ENCODE measurements at places on chromosomes 5 and 9.

DNA sequence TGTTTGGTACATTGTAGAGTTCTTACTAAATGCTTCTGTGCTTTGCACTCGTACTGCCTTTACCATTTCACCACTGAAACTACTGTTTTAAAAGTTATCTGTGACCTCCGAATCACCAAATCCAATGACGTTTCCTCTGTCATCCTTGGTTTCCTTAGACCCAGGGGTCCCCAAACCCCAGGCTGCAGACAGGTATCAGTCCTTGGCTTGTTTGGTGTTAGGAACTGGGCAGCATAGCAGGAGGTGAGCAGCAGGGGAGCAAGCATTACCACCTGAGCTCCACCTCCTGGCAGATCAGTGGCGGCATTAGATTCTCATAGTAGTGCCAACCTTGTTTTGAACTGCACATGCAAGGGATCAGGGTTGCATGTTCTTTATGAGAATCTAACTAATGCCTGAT, 26.8 kb upstream of the APC start:
- no peak for DNase-seq

DNA sequence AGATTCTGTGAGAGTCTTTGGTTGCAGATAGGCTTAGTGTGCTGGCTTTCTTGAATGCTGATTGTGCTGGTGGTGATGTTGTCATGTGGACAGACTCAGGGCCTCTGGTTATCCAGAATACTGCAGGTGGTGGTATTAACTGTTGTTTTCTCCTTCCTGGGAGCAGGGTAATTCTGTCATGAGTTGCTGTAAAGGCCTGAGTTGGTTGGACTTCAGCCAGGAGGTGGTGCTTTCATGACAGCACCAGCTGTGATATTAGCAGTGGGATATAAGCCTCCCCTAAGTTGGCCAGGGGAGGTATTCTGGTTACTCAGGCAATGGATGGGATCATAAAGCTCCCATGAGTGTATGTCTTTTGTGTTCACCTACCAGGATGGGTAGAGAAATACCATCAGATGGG, 16.4 kb upstream of the RNF180 start:
- DNase-seq, result no peak

GRCh38 chr5:173745123-173745522, 128.7 kb upstream of the BOD1 start:
- no peak for DNase-seq

- DNase-seq, result no peak
Measured at GRCh38 chr9:129627556-129628440, 1.8 kb downstream of the NTMT1 start.

- no peak for DNase-seq
Measured at GRCh38 chr5:111742177-111742994, 14.6 kb downstream of the NREP start.

- no peak for DNase-seq
Measured at GRCh38 chr5:38557308-38557710, 863 bp upstream of the LIFR start.

DNA sequence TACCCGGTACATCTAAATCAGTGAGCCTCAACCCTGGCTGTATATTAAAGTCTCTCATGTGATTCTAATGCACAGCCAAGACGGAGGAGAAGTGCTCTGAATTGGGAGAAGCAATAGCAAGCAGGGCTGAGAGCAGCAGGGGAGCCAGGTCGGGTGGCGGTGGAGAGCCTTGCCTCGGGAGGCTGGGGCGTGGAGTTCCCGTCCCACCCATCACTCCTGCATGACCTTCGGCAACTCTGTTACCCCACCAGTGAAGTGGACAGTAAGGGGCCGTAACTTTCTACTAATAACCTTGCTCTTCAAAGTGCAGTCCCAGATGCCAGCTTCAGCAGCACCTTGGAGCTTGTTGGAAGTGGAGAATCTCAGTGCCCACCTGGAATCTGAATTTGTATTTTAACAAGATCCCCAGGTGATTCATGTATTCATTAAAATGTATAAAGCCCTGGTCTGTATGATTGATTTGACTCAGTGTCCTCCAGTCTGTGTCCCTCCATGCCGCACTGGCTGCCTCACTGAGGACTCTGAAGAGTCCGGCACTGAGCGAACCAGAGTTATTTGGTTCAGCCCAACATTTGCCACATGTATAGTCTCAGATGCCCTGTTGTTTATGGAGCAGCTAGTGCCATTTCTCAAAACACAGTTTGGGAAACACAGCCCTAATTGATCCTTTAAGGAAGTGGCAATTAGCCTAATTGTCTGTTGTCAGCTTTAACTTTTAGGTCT, 6.5 kb downstream of the ERGIC1 start:
- DNase-seq, result no peak

DNA sequence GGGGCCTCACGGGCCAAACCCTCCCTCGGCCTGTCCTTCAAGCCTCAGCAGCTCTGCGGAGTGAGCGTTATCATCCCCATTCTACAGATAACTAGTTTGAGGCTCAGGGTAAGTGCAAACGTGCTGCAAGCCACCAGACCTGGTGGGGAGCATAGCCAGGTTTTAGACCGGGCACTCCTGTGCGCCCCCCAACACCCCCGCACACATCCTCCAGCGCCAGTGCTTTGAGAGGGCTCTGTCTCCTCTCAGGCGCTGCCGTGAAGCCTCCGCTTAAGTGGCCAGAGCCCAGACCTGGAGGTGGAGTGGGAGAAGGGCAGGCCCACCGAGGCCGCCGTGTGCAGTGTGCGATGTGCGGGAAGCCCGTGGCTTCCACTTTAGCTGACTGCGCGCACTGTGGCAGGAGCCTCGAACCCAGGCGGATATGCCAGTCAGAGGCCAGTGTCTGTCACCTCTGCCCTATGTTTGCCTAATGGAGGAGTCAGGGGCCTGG, 1.6 kb upstream of the MGAT1 start:
- DNase-seq, result no peak

GRCh38 chr5:175654339-175654738, 3.5 kb upstream of the HRH2 start:
- DNase-seq, result no peak

DNA sequence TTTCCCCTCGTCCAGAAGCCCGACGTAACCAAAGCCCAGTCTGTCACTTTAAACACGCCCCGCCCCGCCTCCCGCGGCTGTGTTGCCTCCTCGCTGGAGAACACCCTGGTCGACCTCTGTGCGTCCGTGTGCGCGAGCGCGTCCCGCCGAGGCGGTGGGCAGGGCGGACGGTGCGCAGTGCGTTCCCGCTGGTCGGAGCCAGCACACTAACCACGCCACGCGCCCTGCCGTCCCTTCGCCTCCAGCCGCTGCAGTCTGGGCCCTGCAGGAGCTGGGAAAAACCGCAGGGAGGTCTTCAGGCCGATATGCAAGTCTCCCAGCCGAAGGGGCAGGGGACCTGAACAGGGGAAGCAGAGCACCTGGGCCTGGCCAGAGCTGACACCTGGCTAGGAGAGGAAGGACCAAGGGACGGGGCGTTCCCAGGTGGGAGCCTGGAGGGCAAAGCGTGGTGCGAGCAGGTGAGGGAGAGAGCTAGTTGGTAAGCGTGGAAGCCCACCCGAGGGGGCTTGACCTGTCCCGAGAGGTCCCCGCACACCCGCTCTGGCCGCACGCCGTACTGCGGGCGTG, 1.3 kb upstream of the PHPT1 start:
- no peak for DNase-seq

- no peak for DNase-seq
Measured at GRCh38 chr9:21974722-21975409, 19.3 kb downstream of the CDKN2A start.

- DNase-seq, result no peak
Measured at GRCh38 chr5:177510567-177511053, 984 bp upstream of the DOK3 start.

GRCh38 chr5:133048993-133049725, 2.7 kb upstream of the HSPA4 start:
- DNase-seq, result no peak

DNA sequence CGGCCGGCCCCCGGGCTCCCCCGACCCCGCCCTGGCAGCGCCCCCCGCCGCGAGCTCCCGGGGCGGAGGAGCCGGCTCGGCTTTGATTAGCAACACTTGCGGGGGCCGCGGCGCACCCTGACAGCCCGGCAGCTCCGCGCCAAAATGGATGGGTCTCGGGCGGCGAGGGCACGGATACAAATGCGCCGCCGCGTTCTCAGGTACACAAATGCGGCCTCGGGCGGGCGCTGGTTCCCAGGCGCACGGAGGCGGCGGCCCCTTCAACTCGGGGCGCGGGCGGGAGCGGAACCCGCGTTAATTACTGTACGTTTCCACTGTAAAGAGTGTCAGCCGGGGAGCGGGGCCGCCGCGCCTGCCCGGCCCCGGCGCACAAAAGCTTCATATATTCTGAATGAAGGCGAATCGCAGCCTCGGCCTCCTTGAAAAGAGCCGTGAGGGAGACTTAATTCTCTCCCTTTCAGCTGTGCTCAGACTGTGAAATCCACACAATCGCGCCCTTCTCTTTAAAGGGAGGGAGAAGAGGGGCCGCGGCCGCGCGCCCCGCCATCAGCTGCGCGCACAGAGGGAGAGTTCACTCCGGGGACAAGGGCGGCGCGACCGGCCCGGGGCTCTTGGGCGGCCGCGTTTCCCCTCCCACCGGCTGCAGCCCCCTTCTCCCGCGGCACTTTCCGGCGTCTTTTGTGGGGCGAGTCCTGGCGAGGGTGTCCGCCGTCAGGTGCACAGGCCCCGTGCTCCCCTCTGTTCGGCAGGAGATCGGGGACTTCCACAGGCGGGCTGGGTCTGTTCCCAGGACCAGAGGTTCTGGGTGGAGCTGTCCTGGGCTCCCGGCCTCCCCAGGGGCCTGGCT, 27.0 kb downstream of the MSX2 start:
- DNase-seq, result no peak

DNA sequence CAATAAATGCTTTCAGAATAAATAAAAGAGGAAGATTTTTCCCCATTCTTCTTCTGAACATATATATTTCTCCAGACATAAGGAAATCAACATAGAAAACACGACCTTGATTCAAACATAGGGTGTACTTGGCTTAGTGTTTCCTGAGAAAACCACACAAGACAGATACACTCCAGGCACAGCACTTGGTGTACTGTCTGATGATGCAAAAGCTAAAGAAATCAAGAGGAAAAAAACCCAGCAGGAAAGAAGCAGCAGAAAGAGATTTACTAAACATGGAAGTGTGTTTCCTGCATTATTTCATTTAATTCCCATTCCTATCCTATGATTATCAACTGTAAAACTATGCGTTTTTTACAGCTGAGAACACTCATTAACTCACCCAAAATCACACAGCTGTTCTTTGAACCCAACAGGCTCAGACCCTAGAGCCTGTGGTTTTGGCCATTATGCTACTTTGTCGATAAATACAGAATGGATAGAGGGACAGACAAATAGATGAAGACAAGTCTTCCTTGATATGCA, 46.1 kb downstream of the NIPAL4 start:
- DNase-seq, result no peak

DNA sequence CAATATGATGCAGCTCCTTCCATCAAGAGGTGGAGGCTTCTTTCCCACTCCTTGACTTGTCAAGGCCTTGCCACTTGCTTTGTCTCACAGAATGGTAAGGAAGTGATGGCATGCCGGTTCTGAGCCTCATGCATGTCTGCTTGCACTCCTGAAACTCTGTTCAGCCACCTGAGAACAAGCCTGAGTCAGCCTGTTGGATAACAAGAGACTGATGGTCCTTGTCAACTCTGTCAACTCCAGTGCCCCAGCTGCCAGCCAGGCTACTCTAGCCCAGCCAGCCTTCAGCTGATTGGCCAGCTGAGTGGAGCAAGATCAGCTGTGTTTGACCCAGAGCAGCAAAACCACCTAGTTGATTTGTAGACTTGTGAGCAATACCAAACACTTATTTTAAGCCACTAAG, 4.4 kb upstream of the TENT4A start:
- DNase-seq, result no peak

DNA sequence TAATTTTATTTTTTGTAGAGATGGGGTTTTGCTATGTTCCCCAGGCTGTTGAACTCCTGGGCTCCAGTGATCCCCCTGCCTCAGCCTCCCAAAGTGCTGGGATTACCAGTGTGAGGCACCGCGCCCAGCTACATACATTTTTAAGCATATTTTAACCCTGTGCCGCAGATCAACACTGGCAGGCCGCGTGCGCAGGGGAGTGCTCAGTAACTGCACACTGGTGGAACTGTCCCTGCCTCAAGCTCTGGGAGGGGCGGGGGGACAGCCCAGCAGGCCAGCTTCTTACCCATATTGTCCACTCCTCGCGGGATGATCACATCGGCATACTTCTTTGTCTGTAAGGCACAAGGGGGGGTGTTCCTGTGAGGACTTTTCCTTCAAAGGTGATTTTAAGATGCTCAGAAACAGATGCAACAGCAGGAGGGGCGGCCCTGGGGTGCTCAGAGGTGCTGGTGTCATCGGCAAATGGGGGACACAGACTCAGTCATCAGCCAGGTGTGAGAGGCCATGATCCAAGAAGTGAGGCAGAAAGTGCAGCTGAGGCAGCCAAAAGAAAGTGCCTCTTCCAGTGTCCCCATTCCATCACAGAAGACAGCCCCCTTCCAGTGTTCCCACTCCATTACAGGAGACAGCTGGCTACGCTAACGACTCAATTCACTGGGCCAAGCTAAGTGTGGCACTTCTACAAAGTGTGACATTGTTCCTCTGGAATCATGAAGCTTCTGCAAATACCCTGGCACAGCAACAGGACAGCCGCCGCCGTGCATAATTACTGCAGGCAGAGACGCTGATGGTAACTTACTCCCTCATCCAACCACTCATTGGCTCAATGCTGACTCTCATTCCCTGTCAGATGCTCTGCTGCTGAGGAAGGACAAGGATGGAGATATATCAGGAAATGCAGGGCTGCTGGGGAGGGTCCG, 5.2 kb downstream of the UCK1 start:
- no peak for DNase-seq

- no peak for DNase-seq
Measured at GRCh38 chr5:155827949-155828348, 499.0 kb upstream of the SGCD start.

GRCh38 chr5:15929611-15930263, 249.9 kb downstream of the MARCHF11 start:
- no peak for DNase-seq

GRCh38 chr5:116025866-116026265, 6.4 kb upstream of the ARL14EPL start:
- no peak for DNase-seq

DNA sequence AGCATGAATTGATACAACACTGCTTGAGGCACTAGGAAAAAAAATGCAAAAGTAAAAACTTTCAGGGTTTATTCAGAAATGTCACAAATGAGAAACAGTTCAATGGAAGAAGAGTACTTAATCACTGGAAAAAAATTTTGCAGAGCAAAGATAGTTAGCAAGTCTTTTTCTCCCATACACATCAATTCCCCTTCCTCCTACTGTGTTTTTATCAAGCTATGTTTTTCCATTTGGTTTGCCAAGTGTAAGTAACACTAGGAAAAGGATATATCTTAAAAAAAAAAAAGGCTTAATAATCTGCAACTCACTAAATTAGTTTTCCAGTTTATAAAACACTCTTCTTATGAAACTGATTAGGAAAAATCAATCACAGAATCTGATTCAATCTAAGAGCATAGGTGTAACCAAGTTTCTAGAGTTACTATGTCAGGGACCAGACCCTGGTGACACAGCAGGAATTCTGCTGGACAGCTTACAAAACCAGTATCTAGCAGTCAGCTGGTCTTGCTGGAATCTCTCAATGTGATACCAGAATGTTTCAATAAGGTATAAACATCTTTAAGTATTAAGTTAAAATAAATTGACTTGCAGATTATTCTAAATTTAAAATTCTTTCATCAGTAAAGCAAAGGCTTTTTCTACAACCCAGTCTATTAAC, 34.7 kb downstream of the RNF145 start:
- no peak for DNase-seq

All from stimulated activated CD8-positive, alpha-beta memory T cell treated with anti-CD3 and anti-CD28 coated beads, Interleukin-7, amount 100 ng/mL, for 1 hour (primary cell).